ENCODE measurements at places on chromosomes 16 and 17. TPM values are rescaled to one million over a fixed set of nuclear protein-coding genes. Genes with fewer than 3 reads are reported as not detected.

GRCh38 chr17:77521076-77521475, 380.3 kb downstream of the SEC14L1 start:
- no peak for DNase-seq

GRCh38 chr16:75053791-75054555, 55.1 kb downstream of the ZNRF1 start:
- peak; percentile 82 for DNase-seq

DNA sequence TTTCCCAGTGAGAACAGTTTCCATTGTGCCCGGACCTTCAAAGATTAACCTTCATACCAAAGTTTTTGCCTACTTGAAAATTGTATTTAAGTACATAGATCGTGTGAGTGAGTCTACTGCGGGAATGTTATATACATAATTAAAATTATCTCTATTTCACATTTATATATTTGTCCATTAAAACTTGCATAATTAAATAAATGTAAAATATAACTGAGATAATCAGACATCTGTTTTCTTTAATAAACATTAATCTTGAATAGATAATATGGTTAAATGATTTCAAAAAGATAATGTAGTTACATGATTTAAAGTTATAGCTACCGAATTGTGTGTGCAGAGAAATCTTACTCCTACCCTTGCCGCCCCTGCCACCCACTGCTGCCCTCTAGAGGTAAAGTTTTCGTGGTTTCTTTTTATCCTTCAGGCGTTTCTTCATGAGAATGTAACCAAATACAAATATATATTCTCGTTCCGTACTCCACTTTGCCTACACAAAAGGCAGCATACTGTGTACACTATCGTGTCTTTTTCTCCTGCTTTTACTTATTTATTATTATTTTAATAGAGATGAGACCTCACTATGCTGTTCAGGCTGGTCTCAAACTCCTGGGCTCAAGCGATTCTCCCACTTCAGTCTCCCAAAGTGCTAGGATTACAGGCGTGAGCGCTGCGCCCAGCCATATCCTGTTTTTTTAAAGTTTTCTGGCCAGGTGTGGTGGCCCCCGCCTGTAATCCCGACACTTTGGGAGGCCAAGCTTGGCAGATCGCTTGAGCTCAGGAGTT, 35.6 kb downstream of the RPA1 start:
- peak; percentile 45 for DNase-seq

DNA sequence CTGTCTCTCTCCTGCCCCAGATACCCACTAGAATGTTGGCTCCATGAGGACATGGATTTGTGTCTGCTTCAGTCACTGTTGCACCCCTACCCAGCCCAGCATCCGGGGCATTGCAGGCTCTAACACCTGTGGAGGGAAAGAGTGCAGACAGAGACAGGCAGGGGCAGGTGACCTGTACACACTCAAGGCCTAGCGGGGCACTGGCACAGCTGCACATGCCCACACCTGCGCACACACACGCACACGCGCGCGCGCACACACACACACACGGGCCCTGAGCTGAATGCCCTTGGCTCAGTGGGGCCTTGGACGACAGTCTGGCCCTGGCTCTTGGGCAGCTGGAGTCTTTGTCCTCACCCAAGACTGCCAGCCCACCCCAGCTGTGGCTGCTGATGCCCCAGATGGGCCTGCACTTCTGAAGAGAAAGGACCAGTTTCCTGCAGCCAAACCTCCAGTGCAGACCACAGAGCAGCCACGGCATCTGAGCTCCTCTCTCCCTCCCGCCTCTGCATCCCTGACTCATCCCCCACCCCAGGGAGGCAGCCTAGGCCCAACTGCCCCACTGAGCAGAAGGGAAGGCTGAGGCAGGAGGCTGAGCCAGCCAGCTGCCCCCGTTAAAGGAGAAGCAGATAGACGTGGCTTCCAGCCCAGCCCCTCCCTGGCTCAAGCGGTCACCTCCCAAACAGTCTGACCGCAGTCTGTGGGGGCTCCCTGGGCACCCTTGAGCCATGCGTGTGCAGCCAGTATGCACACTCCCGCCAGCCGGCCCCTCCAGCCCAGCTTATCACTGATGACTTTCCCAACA, 12.3 kb upstream of the RAI1 start:
- DNase-seq = no peak

DNA sequence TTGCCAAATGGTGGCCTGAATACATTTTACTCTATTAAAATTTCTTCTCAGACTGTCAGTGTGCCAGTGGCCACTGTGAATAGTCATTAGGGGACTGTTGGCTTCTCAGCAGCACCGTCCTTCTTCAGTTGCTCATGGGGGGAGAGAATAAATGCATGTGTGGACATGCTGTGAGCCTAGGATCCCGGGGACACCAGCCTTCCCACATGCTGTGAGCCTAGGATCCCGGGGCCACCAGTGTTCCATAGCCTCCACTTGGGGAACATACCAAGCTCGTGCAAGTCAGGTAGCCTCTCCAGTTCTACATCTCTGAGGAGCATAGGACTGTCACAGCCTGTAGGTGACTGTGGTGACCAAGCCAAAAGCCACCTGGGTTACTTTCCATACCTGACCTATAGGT, 51.5 kb downstream of the BANP start:
- DNase-seq = no peak

- no peak for DNase-seq
Measured at GRCh38 chr17:68221786-68222185, 26.1 kb upstream of the AMZ2 start.

DNA sequence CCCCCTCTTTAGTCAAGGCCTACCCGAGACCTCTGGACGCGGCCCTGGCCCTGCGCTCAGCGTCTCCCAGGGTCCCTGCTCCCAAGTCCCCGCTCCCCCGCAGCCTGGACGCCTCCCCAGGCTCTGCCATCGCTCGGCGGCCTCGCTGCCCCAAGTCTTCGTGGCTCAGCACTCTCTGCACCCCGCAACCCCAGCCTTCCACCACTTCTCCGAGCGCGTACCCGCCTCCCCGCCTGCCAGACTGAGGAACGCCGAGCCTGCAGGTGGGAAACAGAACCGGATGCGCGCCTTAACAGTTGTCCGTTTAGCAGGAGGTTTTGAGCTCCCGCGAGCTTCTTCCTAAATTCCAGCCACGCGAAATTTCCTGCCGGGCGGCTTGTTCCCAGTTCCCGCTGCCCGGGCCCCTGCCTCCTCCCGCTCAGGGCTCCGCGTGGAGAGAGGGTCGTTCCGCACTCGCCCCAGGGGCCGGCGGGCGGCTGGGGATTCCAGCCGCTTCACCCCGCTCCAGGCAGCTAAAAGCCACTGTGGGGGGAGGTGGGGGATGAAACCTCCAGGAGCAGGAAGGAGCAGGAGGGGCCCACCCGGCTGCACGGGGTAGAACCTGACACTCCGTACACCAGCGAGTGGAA, 87.7 kb downstream of the KCNJ12 start:
- no peak for DNase-seq

DNA sequence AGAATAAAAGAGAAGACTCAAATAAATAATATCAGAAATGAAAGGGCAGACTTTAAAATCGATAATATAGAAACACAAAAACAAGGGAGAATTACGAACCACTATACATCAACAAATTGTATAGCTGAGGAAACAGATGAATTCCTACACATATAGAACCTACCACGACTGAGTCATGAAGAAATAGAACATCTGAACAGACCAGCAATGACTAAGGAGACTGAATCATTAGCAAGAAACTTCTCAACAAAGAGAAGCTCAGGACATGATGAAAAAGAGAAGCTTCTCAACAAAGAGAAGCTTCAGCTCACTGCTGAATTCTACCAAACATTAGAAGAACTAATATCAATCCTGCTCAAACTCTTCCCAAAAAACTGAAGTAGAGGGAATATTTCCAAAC, 255.9 kb downstream of the CEP112 start:
- no peak for DNase-seq

- no peak for DNase-seq
Measured at GRCh38 chr16:56824331-56824730, 40.7 kb upstream of the SLC12A3 start.

GRCh38 chr17:17440010-17440843, 36.6 kb upstream of the MED9 start:
- peak; percentile 60 for DNase-seq

GRCh38 chr17:80024206-80024972, 11.3 kb downstream of the TBC1D16 start:
- no peak for DNase-seq

GRCh38 chr17:57888311-57889216, 38.7 kb upstream of the MRPS23 start:
- DNase-seq = no peak

DNA sequence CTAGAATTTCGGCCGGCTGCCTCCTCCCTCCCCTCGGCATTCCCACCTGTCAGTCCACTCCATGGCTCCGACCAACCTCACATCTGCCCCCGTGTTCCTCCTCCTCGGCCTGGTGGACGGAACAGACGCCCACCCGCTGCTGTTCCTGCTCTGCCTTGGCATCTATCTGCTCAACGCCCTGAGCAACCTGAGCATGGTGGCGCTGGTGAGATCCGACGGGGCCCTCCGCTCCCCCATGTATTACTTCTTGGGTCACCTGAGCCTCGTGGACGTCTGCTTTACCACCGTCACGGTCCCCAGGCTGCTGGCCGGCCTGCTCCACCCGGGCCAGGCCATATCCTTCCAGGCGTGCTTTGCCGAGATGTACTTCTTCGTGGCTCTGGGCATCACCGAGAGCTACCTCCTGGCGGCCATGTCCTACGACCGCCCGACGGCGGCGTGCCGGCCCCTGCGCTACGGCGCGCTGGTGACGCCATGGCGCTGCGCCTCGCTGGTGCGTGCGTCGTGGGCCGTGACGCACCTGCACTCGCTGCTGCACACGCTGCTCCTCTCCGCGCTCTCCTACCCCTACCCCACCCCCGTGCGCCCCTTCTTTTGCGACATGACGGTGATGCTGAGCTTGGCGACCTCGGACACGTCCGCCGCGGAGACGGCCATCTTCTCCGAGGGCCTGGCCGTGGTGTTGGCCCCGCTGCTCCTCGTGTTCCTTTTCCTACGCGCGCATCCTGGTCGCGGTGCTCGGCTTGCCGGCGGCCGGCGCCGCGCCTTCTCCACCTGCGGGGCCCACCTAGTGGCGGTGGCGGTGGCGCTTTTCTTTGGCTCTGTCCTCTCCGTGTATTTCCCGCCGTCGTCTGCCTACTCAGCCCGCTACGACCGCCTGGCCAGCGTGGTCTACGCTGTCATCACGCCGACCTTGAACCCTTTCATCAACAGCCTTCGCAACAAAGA, at the start of gene OR3A2:
Gene OR3A2, minus strand, starts transcription at position 440 of the 948 bp plus-strand sequence.
- no peak for DNase-seq

- no peak for DNase-seq
Measured at GRCh38 chr17:64531955-64532371, 25.2 kb downstream of the CEP95 start.

DNA sequence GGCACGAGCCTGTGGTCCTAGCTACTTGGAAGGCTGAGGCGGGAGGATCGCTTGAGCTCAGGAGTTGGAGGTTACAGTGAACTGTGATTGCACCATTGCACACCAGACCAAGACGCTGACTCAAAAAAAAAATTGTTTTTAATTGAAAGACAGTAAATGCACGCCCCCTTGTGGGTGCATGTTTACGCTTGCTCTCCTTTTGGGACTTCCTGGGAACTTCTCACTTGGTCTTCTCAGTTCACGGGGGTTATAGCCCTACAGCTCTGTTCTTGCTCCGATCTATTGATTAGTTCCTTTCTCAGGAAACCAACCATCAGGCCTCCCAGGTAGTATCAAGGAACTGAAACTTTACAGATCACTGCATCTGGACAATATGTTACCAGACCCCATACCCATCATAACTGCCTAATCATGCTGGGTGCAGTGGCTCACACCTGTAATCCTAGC, 14.2 kb upstream of the RIPOR1 start:
- DNase-seq = peak; percentile 87

DNA sequence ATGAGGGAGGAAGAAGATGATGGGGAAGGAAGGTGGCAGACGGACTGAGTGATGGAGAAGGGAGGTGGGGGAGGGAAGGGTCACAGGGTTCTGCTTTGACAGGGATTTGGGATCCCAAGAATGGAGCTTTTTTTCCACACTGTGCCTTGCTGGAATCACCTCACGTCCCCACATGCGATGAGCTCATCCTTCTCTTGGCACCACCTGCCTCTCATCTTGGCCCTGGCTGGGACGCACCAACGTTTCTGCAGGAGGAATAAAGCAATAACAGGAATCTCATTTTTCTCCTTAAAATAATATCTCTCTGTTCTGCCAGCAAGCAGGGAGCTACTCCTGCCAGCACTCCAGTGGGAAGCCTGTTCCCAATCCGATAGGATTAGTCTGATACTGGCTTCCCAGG, 47.8 kb downstream of the MEOX1 start:
- no peak for DNase-seq

DNA sequence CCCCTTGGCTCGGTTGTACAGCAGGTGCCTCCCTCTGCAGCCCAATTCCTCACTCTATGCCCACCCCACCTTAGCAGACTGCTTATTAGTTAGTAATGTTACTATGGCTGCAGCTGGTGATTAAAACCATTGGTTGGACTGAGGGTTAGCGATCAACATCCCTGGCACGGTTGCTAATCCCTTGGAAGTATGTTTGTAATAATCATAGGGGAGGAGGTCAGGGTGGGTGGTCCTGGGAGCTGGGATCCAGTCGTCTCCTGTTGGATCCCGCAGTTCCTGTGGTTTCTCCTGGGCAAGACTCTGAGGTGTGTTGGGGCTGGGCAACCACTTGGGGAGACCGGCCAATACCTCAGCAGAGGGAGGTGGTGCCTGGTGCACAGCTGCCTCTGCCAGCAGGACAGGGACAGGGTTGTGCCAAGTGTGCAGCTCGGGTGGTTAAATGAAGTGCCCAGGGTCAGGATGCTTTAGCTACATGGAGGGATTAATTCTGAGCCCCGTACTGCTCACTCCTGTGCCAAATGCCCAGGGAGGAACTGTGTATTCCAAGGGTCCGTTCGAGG, 38.0 kb downstream of the FZD2 start:
- DNase-seq = no peak

Gene KRTAP9-8
- total RNA-seq = not detected

Gene TSPAN10
- total RNA-seq = 1.6 TPM

Gene PRR15L
- 109 TPM for total RNA-seq

Gene CMTM4
- 67.9 TPM for total RNA-seq

Gene KCNJ18
- not detected for total RNA-seq

Gene SOX15
- 3.1 TPM for total RNA-seq

Gene ZNF385C
- total RNA-seq = 0.32 TPM

Gene RND2
- total RNA-seq = 2.8 TPM

Gene KRT25
- not detected for total RNA-seq

Gene KRTAP3-2
- not detected for total RNA-seq

Gene PRSS53
- 4.5 TPM for total RNA-seq

Gene TAT
- total RNA-seq = 2.5 TPM

Gene GALNS
- total RNA-seq = 56.1 TPM

Gene UBFD1
- 64.9 TPM for total RNA-seq

Gene CD300E
- 0.35 TPM for total RNA-seq

Gene MAPT
- total RNA-seq = 11.0 TPM

Gene LGALS9B
- 10.9 TPM for total RNA-seq

All from mucosa of gallbladder (tissue), 1 donor.